Activated T-cell treated with anti-CD3 and anti-CD28 coated beads, Interleukin-2, amount 50 U/mL, for 4 hours (primary cell): ENCODE measurements at places on chromosomes 5 and 9.

DNA sequence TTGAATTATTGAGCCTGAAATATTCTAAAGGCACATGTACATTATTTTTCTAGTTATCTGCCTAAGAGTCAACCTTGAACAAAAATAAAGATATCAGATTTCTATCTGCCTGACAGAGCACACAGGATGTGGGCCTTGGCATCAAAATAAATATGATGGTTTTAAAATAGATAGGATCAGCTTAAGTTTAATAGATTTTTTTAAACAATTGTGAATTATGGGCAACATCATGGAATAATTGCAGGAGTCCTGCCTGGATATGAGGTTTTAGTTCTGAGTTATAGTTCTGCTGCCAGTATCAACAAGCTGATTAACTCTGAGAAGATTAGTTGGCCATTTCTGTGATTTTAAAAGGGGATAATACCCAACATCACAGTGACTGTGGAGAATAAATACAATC lies 107.0 kb upstream of the PCA3 start:
- DNase-seq: no peak

DNA sequence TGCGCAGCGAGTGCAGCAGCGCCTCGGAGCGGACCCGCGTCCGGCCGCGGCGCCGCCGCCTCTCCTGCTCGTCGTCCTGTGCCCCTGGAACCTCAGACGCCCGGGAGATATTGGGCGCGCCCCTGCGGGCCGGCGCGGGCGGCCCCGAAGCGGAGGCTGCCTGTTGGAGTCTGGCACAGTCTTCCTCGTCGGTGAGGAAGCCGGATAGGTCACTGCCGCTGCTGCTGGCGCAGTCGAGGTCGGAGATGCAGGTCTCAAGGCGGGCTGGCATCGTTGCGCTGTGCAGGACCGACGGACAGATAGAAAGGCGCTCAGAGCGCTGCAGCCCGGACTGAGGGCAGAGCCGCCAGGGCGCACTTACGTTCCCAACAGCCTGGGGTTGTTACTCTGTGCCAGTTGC lies 344 bp downstream of the NEUROG1 start:
- no peak for DNase-seq

DNA sequence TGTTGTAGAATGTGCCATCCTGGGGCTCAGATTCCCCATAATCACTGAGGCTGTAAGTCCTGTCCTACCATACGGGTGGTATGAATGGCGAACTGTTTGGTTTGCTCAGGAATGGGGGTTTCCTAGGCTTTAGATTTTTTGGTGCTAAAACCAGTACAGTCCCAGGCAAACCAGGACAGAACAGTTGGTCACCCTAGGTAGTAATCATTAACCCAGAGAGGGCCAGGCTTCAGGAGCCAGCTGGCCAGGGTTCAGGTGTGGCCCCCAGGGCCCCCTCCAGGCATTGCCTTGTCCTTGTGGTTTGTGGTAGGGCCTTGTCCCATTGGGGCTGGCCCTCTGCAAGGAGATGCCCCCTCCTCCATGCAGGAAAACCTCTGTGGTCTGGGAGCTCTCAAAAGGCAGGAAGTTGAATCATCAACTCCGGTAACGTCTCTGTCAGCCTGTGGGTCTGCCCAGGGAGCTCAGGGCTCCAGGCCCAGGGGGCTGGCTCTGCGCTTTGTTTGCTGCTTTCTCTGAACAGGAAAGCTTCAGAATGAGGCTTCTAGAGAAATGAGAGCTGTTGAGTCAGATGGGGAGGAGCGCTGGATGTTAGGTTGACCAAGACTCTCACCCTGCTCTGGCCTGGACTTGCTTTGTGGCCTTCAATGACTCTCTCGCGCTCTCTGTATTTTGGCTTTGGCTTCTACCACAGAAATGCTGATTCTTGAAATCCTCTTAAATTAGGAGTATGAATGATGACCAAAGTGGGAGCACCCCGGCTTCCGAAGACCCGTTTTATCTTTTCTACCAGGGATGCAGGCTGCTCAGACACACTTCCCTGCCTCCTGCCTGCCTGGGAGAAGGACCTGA lies 22.2 kb upstream of the JADE2 start:
- peak; percentile 59 for DNase-seq

DNA sequence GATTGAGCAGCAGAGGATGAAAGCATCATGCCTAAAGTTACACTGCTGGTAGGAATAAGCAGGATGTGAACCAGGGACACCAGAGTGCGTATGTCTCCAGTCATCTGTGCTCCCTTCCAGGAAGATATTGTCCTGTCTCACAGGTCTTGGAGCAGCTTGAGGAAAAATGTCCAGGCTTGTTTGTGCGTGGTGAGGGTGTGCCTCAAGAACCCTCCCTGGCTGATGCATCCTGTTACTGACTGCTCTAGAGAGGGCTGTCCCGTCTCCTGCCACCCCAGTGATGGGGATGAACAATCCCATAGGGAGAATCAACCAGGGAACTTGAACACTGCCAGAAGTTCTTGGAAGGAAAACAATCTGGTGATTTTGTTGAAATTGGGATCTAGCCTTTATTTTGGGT lies 132.0 kb downstream of the INSYN2B start:
- DNase-seq: no peak

- no peak for DNase-seq
Observed at GRCh38 chr9:73059247-73059646, 92.4 kb upstream of the ANXA1 start.

DNA sequence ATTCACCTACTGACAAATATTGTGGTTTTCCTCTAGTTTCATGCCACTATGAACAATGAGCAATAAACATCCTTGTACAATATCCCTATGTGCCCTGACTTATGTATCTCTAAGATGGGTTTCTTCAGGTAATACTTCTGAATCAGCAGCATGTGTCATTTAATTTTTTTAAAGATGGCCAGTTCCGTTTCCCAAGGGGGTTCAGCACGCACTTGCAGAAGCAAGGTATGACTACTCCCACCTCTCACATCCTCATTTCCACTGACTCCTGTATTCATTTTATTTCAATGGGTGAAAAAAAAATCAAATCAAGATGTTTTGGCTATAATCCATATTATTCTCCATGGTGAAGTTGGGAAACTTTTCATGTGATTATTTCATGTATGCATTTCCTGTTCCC lies 14.7 kb upstream of the ADAMTS19 start:
- no peak for DNase-seq

- no peak for DNase-seq
Observed at GRCh38 chr5:142819292-142819691, 49.1 kb downstream of the ARHGAP26 start.

DNA sequence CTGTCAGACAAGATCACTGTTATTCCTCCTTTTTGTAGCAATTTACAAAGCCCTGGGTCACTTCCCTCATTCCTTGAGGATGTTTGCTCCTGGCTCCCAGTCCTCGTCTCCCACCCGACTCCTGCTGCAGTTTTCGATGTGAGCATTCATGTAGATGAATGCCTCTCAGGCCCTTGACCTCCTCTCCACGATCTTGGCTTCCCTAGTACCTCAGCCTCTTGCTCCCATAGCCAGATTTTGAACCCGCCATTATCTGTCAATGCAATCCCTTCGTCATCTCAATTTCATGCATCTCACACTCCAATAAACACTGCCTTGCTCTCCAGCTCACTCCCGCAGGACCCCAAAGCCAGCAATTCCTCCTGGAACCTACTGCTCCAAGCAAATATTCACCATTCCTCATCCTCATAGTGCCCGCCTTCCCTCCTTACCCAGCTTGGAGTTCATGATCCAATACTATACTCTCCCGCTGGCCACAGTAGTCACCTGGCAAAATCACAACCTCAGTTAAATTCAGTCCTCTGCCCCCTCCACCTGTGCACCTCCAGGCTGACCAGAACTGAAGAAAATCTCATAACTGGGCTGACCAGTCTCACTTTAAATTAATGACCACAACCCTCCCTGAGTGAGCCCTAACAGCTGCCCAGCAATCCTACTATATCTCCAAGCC lies 35.1 kb upstream of the JADE2 start:
- DNase-seq: no peak

DNA sequence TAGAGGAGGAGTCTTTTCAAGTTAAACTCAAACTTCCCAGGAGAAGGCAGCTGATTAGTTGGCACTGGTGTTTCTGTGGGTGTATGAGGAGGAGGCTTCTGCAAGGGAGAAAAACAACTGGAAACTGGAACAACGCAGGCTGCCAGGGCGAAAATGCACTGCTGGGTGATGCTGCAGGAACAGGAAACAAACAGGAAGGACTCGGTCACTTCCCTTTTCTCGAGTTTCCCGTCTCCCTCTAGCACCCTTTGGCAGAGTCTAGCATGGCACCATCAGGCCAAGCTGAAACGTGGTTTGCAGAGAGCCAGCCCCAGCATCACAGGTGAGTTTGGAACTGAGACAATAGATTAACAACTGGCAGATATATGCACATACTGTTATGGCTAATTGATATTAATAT lies 77.5 kb upstream of the CAST start:
- DNase-seq: no peak

DNA sequence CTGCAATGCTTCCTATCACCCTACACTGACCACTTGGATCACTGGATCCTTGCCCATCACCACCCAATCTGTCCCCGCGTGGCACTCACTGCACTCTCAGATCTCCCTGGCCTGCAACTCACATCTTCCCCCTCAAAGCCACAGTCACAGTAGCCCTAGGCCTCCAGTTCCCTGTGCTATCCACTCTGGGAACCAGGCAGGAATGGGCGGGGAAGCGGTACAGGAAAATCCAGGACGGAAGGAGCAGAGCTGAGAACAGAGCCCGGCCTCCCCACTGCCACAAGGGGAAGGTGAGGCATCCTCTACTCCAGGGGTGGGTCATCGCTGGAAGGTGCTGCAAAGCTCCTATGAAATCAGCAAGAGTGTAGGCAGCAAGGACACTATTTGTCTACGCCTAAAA lies 102.6 kb downstream of the ESM1 start:
- no peak for DNase-seq

DNA sequence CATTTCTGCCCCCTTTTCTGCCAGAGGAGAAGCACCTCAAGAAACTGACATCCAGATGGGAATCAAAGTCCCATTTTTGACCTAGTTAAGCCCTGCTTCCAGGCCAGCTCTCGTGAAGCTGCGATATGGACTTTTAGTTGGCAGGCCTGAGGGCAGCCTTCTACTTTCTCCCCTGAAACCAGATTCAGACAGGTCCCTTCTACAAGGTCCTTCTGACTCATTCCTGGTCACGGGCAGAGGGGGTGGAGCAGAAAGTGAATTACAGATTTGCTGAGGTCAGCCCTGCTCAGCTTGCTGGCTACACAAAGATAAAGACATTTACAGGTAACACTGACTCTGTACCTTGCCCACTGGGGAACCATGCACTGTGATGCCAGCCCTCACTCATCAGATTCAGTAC lies 52.8 kb upstream of the TUT7 start:
- no peak for DNase-seq

GRCh38 chr9:13107008-13107407 lies 172.5 kb downstream of the MPDZ start:
- DNase-seq: no peak

GRCh38 chr9:87862536-87863268 lies 20.0 kb upstream of the SPATA31E1 start:
- DNase-seq: no peak

DNA sequence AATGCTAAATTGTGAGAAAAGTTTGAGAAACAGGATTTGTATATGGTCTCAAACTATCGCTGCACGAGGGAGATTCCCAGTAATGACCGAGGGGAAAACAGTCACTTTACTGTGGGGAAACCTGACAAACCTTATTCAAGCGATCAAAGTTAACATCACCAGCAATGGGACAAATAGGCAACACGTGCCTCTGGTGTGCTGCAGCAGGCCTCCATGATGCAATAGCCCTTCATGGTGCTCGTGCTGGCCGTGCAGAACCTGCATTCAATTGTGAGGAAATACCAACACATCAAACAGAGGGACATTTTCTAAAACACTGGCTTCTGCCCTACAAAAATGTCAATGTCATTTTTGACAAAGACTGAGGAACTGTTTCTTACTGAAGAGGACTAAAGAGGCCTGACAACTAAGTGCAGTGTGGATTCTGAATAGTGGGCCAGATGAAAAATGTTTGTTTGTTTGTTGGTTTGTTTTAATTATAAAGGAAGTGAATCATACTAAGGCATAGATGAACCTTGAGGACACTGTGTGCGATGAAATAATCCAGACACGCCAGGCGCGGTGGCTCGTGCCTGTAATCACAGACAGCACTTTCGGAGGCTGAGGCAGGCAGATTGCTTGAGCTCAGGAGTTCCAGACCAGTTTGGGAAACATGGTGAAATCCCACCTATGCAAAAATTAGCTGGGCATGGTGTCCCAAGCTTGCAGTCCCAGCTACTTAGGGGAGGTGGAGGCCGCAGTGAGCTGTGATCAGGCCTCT lies 17.6 kb upstream of the MARCHF6 start:
- DNase-seq: no peak

DNA sequence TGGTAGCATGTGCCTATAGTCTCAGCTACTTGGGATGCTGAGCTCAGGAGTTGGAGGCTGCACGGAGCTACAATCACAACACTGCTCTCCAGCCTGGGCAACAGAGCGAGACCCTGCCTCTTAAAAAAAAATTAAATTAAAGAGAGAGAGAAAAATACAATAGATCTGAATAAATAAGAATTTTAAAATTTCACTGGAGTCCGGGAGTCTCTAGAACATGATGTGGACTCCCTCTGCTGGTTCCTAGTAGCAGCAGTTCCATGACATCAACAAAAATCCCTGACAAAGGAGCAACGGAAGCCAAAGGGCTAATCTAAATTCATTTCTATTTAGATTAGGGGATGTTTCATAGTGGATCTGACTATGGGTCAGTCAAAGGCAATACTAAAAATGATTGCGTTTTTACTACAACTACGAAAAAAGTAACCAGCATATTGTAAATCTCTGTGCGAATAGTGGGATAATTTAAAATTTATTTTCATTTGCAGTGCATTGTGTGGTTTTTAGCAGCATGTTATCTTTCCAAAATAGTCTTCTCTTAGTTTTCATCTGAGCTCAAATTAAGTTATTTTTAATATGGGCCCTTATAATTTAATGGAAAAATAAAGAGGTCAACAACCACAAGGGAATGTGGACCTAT lies 6.7 kb downstream of the INIP start:
- DNase-seq: no peak

- no peak for DNase-seq
Observed at GRCh38 chr9:4228606-4229005, 71.3 kb downstream of the GLIS3 start.

- no peak for DNase-seq
Observed at GRCh38 chr9:85703398-85703797, 38.4 kb downstream of the AGTPBP1 start.

DNA sequence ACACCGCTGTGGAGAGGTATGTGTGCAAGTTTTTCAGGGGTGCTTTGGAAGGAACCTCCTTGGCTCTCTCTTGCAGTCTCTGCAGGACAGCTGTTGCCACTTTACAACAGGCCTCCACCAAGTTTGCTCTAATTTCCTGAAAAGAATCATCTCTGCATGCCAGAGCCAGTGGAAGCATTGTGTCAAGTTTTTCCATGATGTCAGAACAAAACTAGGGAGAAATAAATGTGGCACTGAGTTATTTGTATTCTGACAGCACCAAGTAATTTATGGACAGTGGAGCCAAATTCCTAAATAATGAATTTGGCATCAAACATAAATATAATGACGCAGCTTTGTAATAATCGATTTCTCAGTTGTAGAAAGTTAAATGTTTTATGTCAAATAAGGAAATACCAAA lies 146.9 kb downstream of the KIAA0825 start:
- DNase-seq: no peak

GRCh38 chr9:26169708-26170107 lies 491.5 kb upstream of the TUSC1 start:
- DNase-seq: no peak

GRCh38 chr9:20558566-20559016 lies 63.7 kb downstream of the MLLT3 start:
- DNase-seq: no peak

- DNase-seq: no peak
Observed at GRCh38 chr9:37248651-37249163, 128.3 kb downstream of the ZCCHC7 start.

- DNase-seq: no peak
Observed at GRCh38 chr5:93592883-93593282, 9.9 kb downstream of the NR2F1 start.

- no peak for DNase-seq
Observed at GRCh38 chr5:124692324-124692723, 54.1 kb downstream of the ZNF608 start.
